ENCODE measurements at places on chromosomes 12 and 14.

- no peak for DNase-seq
Measured at GRCh38 chr12:113241191-113242025, 20.1 kb downstream of the TPCN1 start.

- DNase-seq, result no peak
Measured at GRCh38 chr12:127819056-127819455, 447.9 kb upstream of the TMEM132C start.

DNA sequence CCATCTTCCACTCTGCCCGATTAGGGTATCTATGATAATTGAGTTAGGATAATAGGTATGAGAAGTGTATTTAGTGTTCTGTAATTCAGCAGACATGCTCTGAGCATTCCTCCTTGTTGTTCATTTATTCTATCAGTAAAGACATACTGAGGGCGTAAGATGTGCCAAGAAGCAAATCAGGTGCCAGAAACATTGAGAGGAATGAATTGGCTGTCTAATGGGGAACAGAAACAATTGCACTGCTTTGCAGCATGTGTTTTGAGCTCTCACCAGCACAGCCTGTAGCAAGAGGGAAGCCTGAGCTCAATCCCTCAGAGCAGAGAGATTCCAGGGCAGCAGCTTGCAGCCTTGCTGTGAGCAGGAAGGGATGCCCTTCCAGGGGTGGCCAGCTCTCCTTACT lies 589.3 kb downstream of the BCL11B start:
- DNase-seq, result no peak

- DNase-seq, result no peak
Measured at GRCh38 chr12:60498656-60499055, 902.8 kb downstream of the SLC16A7 start.

DNA sequence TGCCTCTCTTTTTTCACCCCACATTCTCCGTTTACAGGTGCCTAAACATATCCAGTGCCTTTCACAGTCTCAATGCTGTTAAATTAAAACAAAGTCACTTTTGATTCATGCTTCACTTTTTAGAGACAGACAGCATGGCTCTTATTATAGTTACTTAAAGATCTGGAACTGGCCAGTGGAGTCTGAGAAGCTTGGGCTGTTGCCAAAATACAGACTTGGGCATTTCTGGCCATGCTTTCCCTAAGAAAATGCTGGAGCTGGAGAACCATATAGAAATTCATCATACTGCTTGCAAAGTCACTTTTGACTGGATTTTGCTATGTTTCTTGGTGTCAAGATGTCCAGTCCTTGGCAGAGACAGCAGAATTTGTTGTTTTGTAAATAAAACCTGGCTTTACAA lies 12.2 kb upstream of the GPR68 start:
- no peak for DNase-seq

Data from erythroblast (primary cell).